RKO (cell line): ENCODE measurements at places on chromosomes 11 and 22.
A peak's percentile ranks its signal among the peaks of the same experiment; 100 is the strongest.

DNA sequence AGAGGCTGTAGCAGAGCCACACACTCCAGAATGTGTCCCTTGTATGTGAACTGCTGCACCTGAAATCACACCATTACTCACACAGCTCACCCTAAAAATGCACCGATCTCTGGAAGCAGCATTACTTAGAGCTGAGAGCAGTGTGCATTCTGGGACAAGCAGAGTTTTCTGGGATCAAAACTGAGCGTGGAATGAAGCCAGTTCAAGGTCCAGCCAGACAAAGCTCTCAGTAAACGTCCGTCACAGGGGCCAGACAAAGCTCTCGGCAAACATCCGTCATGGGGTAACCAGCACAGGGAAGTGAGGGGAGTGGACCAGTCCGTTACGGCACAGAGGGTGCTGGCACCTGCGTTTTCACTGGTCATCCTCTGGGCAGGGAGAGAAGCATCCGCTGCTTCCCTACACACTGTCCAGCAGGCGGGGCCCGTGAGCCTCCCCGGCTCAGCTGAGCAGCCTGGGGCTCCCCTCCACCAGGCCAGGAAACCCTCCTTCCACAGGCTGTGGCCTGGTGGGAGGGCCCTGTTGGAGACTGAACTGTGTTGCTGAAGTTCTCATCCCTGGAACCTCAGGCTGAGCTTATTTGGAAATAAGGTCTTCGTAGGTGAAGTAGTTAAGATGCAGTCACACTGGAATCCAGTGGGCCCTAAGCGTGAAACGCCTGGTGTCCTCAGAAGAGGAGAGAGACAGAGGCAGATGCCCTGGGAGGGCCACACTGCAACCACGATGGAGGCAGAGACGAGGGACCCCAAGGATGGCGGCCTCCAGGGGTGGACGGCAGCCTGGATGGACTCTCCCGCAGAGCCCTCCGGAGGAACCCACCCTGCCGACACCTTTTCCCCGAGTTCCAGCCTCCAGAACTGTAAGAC is 883.9 kb downstream of the BRD1 start:
- DNase-seq, result peak; percentile 40

DNA sequence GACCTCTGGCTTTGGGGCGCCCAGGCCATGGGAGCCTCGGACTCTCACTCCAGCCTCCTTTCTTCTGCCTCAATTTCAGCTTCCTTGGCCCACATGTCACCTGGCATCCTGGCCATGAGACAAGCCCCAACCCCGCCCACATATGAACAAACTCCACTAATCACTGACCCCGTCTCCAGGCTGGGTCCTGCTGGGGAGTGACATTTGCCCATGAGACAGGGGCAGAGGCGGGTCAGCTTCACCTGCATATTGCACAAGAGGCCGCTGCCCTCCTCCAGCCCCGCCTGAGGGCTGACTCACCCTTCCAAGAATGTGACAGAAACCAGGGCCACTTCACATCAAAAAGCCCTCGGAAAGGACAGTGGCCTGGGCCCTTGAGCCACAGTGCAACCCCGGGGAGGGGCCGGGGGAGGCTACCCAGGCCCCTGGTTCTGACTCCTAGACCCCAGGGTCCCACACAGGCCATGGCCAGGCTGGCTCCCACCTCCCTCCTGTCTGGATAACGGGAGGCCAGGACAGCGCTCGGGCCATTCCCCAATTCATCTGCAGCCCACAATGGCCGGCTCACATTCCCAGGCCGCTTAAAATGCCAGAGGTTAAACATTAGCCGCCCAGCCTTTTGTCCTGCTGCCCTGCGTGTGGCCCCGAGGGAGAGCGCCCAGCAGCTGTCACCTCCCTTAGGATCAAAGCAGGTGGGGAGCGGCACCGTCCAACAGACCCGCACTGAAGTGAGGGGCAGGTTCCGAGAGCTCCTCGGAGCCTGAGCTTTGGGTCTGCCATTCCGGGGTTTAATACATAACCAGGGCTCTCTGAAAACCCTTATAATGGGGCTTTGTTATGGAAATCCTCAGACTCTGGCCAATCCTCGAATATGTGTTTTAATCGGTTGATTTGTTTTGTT is 42.3 kb downstream of the TRMU start:
- no peak for DNase-seq

- no peak for DNase-seq
Observed at GRCh38 chr11:7826324-7826723, 29.6 kb upstream of the OR5P2 start.

DNA sequence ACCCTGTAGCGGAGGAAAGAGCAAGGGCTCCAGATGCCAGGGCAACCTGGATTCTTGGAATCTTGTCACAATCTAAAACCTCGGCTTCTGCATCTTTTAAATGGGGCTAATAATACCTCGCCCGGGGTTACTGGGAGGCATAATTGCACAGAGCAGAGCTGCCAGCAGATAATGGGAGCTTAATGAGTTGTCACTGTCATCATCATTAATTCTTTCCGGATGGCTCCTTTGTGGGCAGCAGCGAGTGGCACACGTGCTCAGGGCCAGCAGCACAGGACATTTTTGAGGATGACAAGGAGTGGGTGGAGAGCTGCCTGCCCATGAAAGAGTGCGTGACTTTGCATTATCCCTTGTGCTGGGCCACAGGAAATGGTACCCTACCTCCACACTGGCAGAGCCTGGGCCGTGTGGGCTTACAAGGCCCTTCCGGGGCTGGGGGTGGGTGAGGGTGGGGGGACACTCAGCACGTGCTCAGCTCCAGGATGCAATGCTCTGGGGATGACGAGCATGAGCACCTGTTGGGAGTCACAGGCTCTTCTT is 5.7 kb downstream of the PDGFB start:
- DNase-seq, result no peak

GRCh38 chr22:42907404-42908373 is 50.6 kb upstream of the ARFGAP3 start:
- no peak for DNase-seq

DNA sequence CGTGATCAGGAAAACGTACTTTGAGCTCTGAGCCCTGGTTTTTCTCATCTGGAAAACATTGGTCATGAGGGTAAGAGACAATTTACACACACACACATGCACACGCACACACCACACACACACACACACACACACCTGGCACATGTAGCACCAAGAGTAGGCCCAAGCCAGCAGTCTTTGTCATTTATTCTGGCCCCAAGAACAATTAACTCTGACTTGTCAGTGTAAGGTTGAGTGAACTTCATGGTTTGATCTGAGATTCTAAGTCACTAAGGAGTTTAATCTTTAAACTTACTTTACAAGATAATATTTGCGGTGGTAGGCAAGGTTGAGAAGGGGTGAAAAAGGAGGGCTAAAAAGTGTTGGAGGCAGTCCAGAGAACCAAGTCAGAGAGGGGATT is 44.1 kb downstream of the MMP20 start:
- no peak for DNase-seq

GRCh38 chr11:70537576-70538571 is 139.5 kb downstream of the CTTN start:
- DNase-seq, result no peak

DNA sequence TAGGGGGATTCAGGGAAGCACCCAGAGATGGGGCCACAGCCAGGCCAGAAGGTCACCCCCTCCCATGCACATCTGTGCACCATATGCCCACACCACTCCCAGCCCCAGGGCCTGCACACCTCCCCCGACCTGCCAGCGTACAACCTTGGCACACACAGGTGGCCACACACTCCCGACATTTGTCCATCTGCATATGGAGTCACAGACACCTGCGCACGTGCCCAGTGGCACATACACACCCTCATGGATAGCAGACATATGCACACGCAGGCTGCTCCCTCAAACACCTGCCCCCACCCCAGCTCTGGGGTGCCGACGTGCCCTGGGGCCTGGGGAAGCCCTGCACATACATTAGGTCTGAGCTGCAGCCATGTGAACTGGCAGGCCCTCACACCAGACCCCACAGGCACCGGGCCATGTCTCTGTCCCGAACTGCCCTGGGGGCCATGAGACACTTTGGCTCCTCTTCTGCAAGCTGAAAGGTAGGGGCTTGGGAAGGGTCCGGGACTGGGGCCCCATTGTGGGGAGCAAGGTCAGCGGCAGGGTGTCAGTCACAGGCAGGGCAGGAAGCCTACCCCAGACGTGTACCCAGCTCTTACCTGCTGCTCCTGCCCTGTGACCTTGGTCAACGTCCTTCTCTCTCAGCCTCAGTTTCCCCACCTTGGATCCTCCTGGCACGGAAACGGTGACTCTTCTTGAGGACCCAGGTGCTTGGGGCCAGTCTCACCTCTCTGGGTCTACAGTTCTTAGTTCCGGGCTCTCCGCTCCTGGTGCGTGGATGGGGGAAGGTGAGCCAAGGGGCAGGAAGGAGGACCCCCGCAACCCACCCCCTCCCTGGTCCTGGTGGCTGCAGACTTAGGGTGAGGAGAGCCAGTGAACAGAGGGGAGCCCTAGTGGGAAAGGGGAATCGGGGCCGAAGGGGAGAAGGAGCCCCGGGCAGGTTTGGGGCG is 579 bp upstream of the CABP7 start:
- DNase-seq, result no peak

- no peak for DNase-seq
Observed at GRCh38 chr11:78666675-78667160, 92.1 kb upstream of the NARS2 start.

GRCh38 chr11:8375932-8376331 is 112.3 kb upstream of the LMO1 start:
- DNase-seq, result no peak

DNA sequence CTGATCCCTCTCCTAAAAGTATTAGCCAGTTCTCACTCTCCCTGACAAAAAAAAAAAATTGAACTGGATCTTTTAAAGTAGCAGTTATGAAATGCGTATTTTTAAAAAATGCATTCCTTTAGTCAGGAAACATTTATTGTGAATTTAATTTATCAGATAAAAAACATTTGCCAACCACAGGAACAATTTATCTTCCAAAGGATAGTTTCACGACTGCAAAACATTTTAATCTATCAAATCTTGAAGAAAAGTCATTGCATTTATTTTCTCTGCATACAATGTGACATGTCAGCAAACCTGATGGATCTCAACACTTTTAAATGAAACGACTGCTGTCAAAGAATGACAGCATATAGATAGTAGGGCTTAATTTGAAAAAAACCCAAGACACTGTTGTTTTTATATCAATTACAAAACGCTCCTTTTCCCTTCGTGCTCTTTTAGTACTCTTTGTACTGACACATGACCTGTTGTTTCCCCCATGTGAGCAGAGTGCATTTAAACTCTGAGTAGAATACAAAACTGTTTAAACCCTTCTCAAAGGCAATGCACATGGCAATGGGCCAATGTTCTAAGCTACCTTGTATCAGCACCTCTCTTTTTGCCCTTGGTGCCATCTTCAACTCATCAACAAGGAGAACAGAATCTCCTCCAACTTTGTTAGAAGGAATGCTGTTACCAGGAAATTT is 107.0 kb downstream of the ATG16L2 start:
- DNase-seq, result no peak

- DNase-seq, result no peak
Observed at GRCh38 chr11:65288706-65289536, 25.7 kb upstream of the CDC42EP2 start.

DNA sequence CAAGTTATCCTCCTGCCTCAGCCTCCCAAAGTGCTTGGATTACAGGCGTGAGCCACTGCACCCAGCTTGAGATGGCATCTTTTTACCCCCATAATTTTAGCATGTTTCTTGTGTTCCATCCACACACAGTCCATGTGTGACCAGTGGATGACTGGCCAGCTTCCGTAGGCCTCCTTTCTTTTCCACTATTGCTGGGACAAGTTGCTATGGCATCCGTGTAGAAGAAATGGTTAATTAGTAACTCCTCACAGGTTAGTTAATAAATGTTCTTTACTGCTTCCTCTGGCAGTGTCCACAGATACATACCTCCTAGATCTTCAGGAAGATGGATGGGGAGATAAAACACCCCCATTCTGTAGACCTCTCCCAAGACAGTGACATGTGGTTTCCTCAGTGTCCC is 154.3 kb upstream of the RASSF10 start:
- no peak for DNase-seq

GRCh38 chr11:58513747-58514367 is 6.0 kb upstream of the OR5B21 start:
- peak; percentile 68 for DNase-seq

- no peak for DNase-seq
Observed at GRCh38 chr11:61516675-61517572, 8.4 kb downstream of the LRRC10B start.

DNA sequence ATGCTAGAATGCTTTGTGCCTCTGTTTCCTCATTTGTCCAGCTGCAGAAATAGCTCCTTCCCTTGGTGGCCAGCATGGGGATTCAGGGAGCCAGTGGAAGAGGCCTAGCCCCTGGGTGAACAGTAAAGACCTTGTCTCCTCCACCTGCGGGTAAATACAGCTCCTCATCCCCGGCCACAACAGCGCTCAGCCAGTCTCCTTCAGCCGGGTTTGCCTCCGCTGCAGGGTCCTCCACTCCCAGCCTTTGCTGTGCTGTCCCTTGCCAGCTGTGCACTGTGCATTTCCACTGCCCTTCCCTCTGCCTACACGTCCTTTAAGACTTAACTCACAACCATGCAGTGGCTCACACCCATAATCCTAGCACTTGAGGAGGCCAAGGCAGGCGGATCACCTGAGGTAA is 1.5 kb upstream of the CDC42EP1 start:
- no peak for DNase-seq

- DNase-seq, result peak; percentile 83
Observed at GRCh38 chr11:118415739-118416068, 14.3 kb downstream of the ATP5MG start.

- DNase-seq, result no peak
Observed at GRCh38 chr11:47285969-47286770, 16.2 kb downstream of the MADD start.

DNA sequence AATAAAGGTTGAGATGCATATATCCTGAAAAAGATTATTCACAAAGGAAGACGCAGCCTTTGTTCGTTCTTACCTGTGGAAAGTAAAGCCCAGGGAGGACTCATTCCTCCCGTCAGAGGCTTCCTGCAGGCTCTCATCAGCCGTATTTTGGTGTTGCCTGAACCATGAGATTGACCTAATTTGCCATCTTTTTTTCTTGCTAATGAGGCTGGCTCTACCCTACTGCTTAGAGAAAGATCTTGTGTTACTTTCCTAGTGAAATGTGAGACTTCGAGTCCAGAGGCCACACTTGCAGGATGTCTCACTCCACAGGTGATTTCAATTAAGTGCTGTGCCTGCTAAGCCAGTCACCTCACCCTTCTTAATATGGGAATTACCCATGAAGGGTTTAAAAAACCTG is 269.9 kb downstream of the NTM start:
- DNase-seq, result no peak

DNA sequence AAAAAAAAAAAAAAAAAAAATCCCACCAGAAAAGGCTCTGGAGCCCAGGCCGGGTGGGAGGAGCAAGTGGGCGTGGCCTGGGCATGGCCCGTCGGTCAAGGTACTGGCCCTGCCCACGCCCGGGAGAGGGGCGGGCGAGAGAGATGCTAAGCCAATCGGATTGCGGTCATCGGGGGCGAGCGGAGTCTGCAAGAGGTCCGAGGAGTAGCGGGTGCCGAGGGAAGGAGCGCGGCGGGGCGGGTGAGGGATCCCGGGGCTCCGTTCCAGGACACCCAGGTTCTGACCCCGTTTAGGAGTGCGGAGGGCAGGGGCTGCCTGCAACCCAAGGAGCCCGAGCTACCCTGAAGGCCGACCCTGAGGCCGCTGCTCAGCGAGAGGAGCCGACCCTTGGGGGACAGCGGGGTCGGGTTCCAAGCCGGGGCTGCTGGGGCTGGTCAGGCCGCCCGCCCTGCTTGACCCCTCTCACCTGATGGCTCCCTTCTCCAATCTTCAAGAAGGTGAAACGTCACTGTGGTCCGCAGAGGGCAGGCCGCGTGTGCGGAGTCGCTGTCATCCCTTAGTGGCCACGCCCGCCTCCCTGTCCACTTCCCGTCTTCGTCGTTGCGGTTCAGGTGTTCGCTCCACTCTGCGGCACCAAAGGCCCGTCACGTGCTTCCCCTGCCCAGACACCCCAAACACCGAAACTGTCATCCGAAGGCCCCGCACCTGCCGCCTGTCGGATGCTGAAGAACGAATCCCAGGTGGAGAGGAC is 11.1 kb upstream of the TAB1 start:
- no peak for DNase-seq
